ENCODE measurements at places on chromosomes 4 and X.

DNA sequence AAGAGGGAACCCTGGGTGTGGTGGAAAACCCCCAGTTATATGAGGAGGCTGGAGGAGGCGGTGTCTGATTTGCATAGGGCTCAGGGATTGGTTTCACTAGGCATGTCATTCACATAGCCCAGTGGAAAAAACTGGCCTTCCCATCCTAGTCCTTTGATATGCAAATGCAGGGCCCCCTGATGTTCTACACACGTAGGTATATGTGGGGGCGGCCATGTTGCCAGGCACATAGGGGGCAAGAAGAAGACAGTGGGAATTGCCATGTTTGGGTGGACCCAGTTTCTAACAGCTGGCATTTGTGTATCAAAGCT lies 34.0 kb upstream of the ENPP6 start:
- no peak for DNase-seq

GRCh38 chr4:67365661-67366245 lies 179.6 kb downstream of the CENPC start:
- no peak for DNase-seq

DNA sequence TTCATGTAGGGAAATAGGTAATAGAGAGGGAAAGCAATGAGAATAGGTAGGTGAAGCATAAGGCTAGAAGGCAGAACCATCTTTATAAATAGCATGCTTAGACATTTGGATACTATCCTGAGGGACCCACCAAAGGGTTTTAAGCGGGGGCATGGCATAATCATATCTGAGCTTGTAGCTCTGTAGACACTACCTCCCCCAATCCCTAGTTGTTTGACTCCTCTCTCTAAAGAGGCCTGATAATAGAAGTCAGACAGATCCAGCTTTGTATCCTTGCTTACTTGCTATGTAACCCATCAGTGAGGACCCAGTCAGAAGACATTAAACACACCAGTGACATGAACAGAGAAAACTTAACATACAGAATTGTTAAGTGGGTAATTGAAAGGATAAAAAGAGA lies 58.7 kb downstream of the SCFD2 start:
- DNase-seq, result no peak

- DNase-seq, result no peak
These were observed 153.0 kb upstream of the RPS6KA6 start for GRCh38 chrX:84340968-84341367.

DNA sequence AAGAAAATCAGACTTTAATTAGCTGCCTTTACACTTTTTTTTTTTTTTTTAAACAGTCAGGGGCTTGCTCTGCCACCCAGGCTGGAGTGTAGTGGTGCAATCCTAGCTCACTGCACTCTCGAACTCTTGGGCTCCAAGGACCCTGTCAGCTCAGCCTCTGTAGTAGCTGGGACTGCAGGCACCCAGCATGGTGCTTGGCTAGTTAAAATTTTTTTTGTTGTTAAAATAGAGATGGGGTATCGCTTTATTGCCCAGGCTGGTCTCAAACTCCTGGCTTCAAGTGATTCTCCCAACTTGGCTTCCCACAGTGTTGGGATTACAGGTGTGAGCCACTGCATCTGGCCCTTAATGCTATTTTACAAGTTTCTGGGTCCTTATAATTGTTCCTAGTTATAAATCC lies 359.1 kb downstream of the SPRY1 start:
- no peak for DNase-seq

- DNase-seq, result no peak
These were observed 18.2 kb downstream of the PTTG2 start for GRCh38 chr4:37978248-37978924.

- no peak for DNase-seq
These were observed 24.4 kb downstream of the PLAC1 start for GRCh38 chrX:134633832-134634231.

DNA sequence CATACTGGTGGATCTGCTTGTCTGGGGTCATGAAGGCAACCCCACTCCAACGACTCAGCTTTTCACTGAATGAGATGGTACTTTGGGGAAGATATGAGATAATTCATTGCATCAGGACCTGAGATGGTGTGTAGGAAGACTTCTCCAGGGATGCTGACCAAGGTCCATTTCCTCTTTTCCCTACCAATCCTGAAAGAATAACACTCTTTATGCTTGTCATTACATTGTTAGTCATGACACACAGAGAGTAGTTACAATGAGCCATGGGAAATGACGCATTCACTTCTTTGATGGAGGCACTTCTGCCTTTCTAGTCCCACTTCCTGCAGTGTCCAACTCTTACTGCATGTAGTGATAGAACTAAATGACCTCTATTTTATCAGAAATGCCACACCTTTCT lies 58.6 kb downstream of the AREG start:
- no peak for DNase-seq

DNA sequence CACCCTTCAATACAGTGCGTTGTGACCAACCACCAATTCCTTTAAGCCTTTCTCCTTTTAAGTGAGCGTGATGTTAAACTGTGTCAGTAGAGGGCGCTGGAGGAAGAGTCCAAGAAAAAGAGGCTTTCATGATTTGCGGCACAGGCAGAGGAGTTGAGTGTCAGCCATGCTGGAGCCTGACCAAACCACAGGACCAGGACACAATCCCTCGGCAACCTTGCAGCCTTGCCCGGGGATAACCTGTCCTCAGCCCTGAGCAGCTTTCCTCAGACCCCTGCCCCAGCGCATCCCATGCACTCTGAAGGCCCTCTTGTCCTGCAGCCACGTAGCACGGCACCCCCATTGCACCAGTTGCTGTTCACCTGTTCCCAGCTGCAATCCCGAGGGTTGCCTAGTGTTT lies 53.5 kb upstream of the SMIM31 start:
- no peak for DNase-seq

DNA sequence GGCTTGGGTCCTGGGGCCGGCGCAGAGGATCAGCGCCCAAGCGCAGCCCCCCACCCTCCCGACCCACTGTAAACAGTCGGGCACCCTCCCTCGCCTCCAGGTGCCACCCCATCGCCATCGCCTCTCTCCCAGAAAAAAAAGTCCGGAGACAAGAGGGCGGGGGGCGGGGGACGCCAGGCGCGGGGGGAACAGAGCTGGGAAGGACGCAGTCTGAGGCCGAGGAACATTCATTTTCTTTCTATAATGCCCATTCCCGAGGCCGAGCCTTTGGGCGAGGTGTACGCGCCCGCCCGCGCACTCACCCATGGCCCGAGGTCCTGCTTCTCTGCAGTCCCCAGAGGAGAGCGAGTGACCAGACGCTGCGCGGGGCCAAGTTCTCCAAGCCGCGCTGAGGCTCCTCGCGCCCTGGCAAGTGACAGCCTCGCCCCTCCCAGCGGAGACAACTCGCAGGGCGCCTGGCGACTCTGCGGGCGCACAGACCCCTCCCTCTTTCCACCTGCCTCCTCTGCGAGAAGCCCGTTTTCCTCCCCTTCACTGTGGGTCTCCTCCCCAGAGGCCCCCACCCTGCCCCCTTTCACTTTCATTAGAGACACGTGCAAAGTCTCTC lies 63.5 kb upstream of the WDR17 start:
- DNase-seq, result peak; percentile 26

DNA sequence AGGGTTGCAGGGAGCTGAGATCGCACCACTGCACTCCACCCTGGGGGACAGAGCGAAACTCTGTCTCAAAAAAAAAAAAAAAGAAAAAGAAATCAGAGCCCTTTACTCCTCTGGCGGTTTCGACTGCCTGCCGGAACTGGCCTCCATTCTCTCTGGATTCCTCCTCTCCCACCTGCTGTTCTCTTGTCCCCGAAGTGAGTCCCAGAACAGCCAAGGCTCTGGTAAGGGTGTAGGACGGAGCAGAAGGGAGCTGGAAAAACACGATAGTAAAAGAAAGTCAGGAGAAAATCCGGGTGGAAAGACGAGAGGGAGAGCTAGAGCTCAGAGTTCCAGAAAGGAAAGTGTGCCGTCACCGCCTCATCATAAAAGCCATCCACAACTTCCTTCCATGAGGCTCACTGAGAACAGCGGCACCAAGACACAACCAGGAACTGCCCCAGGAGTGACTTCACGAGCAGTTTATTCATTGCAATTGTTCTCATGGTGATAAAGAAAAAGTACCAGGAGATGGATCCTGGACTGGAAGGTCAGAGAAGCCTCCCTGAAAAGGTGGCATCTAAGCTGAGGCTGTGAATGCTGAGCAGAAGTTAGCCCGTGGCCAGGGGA lies 12.3 kb downstream of the TLR3 start:
- DNase-seq, result no peak

DNA sequence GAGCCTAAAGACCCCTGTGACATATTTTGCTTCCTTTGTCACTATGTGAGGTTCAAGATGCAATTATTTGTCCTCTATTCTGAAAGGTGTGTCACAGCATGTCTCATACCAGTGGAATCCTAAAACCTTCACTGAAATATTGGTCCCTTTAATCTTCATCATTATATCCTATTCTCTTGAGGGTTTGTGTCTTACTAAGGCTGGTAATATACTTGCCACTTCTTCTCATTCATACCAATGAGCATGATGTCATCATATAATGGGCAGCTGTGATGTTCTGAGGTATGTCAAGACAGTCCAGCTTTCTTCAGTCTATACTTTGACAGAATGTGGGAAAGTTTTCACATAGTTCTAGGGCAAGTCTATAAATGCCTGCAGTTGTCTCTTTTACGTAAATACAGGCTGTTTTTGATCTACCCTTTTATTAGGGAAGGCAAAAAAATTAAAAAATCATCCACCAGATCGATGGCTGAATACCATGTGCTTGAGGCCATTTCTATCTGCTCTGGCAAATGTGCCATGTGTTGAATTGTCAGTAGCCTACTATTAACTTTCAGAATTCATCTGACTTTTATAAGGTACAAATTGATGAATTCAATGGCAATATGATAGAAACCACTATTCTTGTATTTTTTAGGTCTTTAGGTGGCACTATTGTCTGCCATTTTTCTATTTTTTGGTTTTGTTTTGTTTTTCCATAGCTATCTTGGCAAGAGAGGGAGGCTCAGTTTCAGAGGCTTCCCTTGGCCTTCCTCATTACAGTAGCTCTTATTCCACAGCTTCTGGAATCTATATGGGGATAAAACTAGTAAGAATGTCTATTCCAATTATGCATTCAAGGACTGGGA lies 209.0 kb downstream of the PPARGC1A start:
- DNase-seq, result no peak

- DNase-seq, result no peak
These were observed 605.4 kb upstream of the LCORL start for GRCh38 chr4:18626996-18627395.

DNA sequence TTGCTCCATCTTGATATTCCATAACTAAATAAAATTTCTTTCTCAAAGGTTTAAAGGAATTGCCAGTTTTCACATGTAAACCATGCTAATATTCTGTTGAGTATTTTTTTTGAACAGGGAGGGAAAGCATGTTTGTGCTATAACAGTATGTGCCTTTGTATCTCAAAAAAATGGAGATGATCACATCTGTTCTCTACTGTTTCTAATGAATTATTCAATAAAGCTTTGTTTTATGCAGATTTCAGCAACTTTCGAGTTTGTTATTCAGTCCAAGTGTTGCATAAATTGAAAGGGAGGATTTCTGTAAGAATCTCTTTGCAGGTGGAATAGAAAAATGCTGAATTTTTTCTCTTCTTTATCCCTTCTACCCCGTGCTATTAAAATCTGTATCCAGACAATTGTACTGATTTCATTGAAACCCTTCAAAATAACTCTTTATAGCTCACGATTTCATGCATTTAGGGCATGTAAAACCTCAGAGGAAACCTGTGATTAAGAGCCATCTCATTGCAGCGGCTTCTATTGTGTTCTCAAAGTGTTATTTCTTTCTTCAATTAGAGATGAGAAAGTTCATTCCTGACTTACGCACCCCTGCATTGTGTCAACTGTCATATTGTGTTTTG lies 42.1 kb downstream of the NEIL3 start:
- DNase-seq, result no peak

- DNase-seq, result no peak
These were observed 7.3 kb downstream of the FGFBP2 start for GRCh38 chr4:15955670-15956069.

DNA sequence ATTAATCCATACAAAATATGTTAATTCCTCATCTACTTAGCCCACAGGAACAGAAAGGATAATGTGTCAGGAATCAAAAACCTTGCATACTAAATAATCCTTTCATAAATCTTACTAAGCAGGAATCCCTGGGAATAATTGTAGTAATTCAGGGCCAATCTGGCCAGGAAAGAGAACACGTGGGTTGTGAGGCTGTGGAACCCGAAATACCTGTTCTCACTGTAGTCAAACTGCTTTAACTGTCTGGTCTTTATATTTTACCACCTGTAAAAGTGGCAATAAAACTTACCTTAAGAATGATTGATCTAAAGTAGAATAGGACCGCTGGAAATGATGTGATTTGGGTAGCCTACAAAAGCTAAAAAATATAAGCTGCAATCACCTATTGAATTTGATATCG lies 1620.9 kb downstream of the STIM2 start:
- no peak for DNase-seq

DNA sequence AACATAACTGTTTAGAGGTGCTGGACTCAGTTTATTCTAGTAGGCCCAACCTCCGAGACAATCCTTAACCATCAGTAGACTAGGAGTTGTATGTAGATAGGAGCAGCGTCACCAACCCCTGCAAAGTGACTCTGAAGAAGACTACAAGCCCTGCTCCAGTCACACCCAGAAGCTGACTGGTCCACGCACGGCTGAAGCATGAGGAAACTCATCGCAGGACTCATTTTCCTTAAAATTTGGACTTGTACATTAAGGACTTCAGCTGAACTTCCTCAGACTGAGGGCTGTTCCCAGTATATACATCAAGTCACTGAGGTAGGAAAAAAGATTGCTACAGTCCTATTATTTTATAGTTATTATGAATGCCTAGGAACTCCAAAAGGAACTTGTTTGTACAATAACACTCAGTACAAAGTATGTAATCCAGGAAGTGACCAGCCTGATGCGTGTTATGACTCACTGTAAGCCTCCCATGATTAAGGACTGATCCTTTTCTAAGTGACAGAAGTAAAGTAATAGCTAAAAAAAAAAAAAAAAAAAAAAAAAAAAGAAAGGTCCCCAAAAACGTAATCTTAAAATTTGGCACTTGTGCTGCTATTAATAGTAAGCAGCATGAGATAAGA lies 41.6 kb upstream of the UGT2B7 start:
- DNase-seq, result no peak

- DNase-seq, result no peak
These were observed 1.3 kb downstream of the DCAF12L1 start for GRCh38 chrX:126551306-126551705.

GRCh38 chr4:47442980-47443379 lies 20.5 kb downstream of the COMMD8 start:
- no peak for DNase-seq

DNA sequence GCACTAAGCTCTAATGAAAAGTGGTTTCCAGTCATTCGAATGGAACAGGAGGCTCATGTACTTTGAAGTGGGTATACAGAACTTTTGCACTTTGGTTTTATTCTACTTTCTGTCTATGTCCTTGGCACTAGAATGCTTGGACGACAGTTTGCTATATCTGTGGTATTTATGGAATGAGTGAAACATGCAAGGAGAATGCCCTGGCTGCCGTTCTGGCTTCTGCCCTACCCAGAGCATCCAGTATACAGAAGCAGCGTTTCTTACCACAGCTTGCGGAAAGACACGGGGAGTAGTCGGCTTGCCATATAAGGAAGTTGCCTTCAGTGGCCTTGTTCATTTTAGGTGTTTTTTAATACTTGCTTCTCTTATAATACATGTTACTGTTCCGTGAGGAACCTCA lies 98.0 kb downstream of the TBL1X start:
- DNase-seq, result no peak

- DNase-seq, result no peak
These were observed 9.6 kb downstream of the UBE2D3 start for GRCh38 chr4:102817613-102818268.
